ENCODE measurements at places on chromosomes 4 and X.

DNA sequence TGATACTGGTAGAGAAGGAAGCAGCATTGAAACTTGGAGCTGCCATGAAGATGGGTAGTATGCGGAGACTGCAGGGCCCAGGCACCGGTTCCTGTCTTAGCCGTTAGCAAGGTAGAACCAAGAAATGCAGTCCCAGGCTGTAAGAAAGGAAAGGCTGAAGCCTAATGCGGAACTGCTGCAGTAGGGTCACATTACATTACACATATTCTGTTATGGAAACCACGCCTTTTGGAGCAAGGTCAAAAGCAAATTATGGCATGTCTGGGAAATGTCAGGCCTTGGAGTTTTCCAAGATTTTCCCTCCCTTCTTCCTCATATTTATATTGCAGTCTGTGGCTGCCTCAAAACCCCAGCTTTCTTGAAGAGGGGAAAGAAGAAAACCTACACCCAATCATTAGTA is 204.8 kb upstream of the RASGEF1B start:
- DNase-seq, result no peak

DNA sequence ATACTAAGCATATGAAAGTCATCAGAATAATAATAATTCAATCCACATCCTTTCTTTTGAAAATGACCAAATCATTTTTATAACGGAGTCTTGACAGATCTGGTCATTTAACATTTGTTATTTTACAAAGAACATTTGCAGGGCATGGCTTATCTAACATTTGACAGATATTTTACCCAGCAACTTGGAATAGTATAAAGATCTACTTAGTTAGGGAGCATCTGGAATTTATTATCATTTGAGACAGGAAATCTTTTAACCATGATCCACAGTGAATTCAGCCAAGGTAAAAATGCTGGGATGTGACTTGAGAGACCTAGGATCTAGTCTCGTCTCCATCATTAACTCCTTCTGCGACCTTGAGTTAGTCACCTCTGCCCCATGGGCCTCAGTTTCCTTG is 22.4 kb downstream of the STARD8 start:
- DNase-seq, result no peak

GRCh38 chr4:29588617-29589016 is 1131.6 kb upstream of the PCDH7 start:
- no peak for DNase-seq

DNA sequence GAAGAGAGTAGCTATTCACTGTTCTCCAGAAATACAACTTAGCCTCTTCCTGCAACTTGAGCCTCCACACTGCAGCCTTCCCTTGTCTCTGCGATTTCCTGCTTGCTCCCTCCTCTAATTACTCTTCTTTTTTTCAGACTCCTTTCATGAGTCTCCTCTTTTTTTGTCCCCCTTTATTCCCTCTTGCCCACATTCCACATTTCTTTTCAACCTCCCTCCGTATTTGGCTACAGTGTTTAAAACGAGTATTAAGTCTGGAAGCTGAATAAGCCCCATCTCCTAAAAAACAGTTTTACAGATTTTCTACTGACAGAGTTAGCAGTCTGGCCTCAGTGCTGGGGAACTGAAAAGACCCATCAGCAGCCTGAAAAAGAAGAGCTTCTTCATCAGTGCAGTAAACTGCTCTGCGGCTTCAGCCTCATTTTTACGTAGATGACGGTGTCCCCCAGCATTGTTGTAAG is 141.5 kb downstream of the TENM3 start:
- DNase-seq, result no peak

DNA sequence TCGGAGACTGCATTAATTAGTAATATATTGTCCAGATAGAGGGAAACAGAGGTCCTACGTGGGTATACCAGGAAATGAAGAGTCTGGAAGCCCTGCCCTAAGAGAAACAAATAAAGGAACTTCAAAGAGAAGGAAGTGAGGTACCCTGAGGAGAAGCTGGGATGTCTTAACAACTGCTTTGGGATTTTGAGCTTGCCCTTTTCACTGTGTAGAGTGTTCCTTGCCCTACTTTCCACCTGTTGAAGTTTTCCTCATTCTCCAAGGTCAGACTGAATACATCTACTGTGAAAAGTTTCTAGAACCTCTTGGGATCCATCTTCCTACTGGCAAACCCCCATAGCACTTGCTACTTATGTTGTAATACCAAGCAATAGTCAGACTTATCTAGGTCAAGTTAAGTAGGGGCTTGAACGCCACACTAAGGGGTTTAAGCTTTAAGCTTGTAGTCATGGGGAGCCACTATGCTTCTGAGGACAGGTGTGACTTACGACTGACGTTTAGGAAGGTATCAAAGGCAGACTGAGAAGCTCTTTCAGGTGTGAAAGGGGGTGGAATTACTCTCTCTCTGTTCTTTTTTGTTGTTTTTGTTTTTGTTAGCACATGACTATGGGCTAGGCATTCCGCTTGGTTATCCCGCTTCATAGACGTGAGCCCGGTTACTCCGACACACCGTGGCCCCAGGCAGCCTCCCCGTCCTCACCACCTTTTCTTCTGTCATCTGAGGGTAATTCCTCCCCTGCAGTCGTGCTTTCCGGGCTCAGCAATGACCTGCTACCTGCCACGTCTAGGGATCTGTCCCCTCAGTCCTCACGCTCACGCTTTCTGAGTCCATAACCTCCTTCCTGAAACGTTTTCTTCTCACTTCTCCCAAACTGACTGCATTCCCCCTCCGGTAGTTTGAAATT is 959 bp upstream of the REST start:
- DNase-seq, result no peak

GRCh38 chr4:150540536-150540935 is 41.4 kb upstream of the MAB21L2 start:
- no peak for DNase-seq

Data from activated T-cell treated with anti-CD3 and anti-CD28 coated beads for 24 hours (primary cell).